ENCODE measurements at places on chromosomes 3 and 15.

- DNase-seq: no peak
Measured at GRCh38 chr3:127940116-127940515, 25.1 kb downstream of the KBTBD12 start.

DNA sequence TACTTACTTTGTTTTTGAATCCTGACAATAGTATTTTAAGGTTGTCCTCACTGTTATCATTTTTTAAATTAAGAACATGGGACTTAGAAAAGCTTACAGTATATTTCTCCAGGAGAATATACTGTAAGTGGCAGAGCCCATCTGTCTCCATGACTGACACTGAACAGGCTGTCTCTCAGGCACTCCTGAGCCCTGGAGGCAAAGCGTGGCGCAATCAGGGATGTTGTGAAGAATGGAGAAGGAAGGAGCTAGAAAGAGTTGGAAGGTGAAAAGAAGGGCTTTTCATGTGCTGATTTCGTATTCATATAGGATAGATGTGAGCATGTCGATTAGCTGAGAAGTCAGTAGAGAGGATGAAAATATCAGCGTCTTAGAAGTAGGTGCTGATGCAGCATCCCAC, 41.5 kb downstream of the FGF12 start:
- no peak for DNase-seq

DNA sequence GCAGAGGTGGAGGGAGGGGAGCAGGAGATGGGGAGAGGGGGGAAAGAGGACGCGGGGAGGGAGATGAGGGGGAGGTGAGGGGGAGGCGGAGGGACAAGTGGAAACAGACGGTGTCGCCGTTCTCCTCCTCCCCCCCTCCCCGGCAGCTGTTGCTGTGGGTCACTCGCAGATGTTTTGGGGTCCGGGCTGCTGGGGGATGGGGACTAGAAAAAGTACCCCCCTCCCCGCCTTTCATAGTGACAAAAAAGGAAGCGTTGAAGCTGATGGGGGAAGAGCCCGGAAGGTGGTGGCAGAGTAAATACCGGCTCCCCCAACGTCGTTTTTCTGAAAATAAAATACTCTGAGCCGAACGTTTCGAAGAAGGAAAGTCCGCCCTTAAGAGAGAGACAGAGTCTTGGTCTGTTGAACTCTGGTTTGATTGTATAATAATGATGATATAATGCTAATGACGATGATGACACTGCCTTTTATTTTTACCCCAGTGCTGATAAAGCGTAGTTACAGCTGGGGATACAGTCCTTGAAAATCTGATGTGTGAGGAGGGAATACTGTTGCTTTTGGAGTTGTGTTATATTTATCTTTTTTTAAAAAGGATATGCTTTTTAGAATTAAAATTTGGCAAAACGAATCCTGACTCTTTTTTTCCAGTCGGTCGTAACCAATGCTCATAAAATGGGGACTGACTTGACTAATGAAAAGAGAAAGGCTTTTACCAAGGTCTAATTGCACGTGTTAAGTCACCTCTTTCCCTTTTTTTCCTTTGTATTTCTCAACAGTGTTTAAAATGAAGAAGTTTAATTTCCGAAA, 993 bp downstream of the STXBP5L start:
- no peak for DNase-seq

DNA sequence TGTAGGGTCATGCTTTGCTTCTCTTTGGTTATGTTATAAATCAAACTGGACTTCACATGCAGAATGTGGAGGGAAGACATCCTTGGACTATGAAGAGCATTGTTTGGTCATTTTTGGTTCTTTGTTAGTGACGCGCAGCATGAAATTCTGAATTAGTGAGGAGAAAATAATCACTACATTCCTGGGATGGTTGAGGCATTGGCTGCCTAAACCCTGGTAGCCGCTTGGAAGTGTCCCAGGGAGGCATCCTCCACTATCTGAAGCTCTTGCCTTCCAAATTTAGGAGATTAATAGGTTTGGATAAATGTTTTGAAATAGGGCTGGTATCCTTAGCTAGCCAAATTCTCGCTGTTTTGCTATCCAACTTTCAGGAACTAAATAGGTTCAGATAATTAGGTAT, 96.2 kb downstream of the CLSTN2 start:
- no peak for DNase-seq

DNA sequence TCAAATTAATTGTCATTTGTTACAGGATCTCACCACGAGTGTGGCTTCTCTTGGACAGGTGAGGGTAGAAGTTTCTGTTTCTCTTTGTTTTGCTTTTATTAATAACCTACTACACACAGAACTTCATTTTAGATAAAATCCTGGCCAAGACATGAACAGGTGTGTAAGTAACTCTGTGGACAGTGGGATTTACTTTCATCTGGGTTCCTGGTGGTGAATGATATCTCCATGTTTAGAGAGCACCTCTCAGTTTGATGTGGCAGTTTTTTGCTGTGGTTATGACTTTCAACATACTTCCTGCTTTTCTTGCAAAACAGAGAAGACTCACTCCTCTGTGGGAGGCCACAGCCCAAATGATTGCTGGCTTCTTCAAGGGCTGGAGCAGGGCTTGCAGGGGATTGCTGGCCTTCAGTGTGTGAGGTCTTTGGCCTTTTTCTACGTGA, 71.1 kb upstream of the XCR1 start:
- DNase-seq: peak; percentile 69

GRCh38 chr3:129417326-129417725, 11.1 kb downstream of the EFCAB12 start:
- no peak for DNase-seq

DNA sequence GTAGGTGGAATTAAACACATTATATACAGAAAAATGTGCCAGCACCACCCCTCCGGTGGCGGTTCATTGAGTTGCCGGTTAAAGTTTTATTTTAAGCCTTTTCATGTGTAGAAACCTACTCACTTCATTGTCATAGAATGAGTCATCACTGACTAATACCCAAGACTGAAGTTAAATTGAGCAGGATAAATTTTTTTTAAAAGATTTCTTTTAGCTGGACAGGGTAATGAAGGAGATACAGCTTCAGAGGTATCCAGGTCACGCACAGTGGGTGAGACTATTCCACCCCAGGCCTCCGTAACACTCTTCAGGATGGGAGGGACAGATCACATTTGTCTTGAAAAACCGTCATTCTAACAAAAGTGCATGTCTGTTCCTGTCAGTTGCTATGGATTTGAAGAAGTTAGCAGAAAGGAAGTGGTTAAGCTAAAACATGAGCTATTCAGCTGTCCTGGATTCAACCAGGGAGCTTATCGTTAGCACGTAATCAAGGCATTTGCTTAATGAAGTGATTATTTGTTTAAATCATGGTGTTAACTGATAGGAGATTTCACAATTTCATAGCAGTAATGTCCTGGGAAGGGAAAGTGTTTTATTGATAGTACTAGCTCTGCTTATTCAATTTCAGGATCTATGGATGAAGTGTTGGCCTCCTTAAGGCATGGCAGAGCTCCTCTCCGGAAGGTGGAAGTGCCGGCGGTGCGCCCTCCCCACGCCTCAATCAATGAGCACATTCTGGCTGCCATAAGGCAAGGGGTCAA, 23.4 kb downstream of the WHAMM start:
- no peak for DNase-seq

DNA sequence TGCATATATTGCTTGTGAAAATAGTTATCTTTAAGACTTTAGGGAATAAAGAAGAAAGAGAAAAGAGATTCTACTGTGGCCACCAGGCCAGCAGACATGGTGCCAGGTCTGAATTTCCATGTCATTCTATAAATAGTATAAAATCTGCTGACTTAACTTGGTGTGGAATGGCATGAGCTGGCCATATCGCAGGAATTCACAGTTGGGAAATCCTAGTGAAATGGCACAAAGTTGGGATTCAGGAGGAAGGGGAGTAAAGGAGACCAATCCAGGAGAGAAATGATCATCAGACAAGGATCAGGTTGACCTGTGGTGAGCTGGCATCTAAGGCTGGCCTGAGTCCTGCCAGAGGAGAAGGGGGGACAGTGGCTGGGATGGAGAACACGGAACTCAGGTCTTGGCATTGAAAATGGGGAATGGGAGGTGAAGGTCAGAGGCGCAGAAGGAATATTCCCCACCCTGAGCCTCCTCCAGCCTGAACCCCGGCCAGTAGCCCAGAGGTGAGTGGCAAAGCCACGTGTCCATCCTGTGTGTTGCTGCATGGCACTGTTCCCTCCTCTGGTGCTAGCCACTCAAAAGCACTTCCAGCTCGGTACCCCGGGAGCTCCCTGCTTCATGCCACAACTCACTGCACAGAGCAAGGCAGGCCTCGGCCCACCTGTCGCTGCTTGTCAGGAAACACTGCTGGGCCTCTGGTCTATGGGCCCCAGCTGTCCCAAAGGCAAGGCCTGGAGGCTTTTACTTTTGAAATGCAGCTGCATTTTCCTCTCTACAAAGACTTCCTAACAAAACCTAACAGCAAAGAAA, 51.4 kb downstream of the SSUH2 start:
- no peak for DNase-seq

GRCh38 chr3:178198329-178198728, 337.9 kb upstream of the KCNMB2 start:
- DNase-seq: no peak

DNA sequence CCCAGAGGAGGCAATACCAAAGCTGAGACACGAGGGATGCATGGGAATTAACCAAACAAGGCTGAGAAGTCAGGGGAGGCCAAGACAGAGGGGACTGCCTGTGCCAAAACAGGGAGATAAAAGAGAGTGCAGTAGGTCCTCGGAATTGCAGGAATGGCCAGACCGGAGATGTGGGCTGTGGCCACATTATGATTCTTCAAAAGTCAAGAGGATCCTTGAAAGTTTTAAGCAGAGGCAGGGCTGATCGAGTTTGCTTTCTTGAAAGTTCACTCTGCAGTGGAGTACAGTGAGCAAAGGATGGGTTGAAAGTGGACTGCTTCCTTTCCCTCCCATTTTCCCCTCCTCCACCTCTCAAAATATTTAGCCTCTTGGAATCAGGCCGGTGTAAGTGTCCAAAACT, 73.9 kb upstream of the ADAMTS9 start:
- DNase-seq: no peak

GRCh38 chr15:28098766-28099554, at the start of gene OCA2:
Gene OCA2 (minus strand): TSS chr15:28099315. CDS start chr15:28081874, 17,441 bp downstream.
- DNase-seq: peak; percentile 54

DNA sequence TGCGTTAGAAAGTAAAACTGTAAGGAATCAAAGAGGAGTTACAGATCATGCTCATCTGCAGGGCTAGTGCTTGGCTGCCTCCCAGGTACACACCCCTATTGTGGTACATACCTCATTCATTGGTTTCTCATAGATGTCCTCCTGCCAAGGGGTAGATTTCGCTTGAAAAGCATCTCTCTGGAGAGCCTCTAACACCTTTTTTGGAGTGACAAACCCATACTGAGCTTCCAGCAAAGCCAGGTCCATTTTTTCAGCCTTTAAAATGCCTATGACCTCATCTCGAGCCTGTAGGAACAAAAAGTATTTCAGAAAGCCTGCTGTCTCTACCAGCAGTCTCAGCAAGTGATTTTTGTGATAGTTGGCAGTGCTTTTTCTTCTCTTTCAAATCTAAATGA, 112.1 kb downstream of the CMSS1 start:
- DNase-seq: no peak

DNA sequence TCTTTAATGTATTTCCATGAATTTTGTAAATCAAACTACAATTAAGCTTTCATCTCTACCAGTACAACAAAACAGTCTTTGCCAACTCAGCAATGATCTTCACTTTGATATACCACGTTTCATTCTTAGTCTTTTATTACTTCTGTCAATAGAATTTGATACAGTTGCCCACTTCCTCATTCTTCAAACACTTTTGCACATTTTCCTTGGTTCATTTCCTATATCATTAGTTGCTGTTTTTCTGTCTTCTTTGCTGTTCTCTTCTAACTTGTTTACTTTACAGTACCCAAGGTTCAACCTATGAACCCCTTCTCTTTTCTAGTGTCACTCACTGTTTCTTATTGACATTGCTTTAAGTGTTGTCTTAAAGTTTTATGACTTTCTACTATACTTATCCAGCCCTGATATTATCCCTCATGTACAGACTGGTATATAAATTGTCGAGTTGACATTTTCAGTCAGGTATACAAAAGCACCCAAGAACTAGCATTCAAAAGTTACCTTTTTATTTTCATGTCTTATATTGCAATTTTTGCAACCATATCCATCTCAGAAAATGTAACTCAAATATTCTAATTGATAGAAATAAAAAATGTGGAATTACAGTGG, 903.1 kb downstream of the NSUN3 start:
- no peak for DNase-seq

DNA sequence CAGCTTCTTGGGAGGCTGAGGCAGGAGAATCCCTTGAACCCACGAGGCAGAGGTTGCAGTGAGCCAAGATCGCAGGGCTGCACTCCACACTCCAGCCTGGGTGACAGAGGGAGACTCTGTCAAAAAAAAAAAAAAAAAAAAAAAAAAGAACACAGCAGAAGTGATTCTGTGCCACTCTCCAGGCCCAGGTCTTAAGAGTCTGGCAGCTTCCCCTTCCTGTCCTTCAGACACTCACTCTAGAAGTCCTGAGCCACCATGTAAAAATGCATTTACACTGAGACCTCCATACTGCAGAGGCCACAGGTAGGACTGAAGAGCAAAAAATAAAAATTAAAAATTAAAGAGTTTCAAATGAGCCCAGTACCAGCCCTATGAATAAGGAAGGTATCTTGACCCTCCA, 11.8 kb upstream of the CDV3 start:
- DNase-seq: no peak

GRCh38 chr3:65561617-65562016, 477.1 kb downstream of the MAGI1 start:
- DNase-seq: no peak

DNA sequence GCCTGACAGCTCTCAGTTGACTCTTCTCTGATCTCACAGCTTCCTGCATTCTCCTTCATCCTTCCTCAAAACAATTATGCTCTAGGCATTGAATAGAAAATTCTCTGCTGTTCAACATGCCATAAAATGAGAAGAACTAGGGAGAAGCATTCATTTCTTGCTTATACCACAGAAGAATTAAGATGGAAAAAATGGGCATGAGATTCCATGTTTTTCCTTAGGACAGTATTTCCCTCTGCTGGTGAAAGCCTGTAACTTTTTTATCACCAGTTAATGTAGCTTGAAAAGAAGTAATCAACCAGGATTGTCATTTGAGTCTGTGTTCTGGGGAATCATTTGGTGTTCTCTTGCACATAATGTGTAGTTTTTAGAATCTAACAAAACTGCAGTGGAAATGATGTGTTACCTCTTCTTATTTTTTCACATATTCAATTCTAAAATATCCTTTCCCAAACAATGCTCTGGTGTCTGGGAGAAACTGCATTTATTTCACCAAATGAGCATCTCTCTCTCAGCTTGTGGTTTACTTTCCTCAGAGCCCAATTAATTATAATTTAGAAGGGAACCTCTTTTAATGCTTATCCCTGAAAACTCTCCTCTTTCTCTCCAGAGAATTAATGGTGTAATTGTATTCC, 92.8 kb upstream of the DCBLD2 start:
- no peak for DNase-seq
